RPMI8226 (cell line): ENCODE measurements at places on chromosomes 1 and 21.

GRCh38 chr1:212586206-212587015, 22.1 kb upstream of the ATF3 start:
- peak; percentile 82 for DNase-seq

- DNase-seq = peak; percentile 50
Observed at GRCh38 chr1:228180271-228180958, 14.8 kb downstream of the IBA57 start.

DNA sequence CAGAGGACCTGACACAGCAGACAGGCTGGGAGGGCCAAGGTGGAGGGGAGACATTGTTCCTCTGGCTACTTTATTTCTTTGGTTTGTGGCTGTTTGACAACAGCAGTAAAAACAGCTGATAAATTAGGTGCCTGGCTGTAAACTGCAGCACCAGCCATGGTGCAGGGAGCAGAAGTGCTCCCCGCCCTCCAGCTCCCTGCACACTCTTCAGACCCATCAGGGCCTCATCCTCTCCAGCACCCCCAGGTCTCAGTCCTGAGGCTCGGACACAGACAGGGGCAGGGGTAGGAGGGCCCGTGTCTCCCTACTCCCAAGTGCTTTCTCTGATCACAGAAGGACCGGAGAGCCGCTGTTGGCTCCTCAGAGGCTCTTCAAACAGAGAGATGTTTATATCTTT, 17.7 kb upstream of the LRRN2 start:
- no peak for DNase-seq

DNA sequence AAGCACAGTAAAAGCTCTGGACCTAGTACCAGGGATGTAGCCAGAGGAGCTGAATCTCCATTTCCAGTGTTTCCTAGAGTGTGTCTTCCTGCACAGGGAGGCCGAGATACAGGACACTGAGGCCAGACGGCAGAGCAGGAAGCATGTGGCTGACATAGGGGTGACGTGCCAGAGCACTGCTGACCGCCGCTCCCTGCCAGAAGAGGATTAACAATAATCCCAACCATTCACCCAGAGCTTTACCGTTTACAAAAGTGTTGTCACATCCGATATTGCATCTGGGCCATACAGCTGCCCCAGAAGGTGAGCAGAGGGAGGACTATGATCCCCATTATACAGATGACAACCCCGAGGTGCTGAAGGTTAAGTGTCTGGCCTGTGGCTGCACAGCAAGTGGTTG, 5.8 kb upstream of the CLDN19 start:
- DNase-seq = no peak

- no peak for DNase-seq
Observed at GRCh38 chr1:101260556-101261350, 23.9 kb downstream of the S1PR1 start.

- DNase-seq = no peak
Observed at GRCh38 chr1:93900723-93901504, 8.3 kb downstream of the GCLM start.
